Activated naive CD4-positive, alpha-beta T cell treated with anti-CD3 and anti-CD28 coated beads, Interleukin-2, amount 10 ng/mL, durations not matched to agents 7 days and 5 days (primary cell): ENCODE measurements at places on chromosomes 11 and 22.

DNA sequence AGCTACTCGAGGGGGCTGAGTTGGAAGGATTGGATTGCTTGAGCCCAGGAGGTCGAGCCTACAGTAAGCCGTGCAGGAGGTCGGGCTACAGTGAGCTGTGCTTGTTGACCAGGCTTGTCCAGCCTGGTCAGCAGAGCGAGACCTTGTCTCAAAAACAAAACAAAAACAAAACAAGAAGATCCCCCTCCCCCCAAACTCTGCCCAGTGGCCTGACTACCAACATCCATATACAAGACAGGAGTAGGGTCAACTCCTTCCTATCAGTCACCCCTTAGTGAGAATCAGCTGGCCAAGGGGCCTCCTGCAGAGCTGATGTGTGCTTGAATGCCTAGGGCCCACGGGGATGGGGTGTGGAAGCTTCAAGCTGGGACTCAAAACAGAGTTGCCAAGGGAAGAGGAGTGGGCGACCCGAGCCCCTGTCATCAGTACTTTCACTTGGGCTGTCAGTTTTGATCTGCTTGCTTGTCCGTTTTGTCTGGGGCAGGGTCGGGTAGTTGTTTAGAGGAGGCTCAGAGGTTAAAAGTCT is 942 bp upstream of the TSPAN18 start:
- no peak for DNase-seq

DNA sequence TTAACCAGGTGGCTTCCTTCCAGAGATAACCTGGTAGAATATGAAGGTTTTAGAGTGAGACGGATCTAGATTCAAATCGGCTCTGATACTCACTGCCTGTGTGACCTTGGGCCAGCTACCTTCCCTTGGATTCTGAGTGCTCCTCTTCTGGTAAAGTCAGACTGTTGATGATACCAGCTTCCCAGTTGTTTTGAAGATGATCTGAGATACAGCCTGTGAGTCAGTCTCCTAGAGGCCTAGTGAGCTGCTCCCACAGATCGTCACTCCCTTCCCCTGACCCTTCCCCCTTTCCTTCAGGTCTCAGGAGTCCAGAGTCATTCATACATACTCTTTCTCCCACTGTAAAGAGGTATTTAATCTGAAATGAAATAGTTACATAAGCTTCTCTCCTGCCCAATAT is 207.8 kb downstream of the GRIK4 start:
- no peak for DNase-seq

- DNase-seq: no peak
These were observed 1.4 kb downstream of the PRR14L start for GRCh38 chr22:31748490-31748889.

- DNase-seq: peak; percentile 31
These were observed 74.5 kb upstream of the PICALM start for GRCh38 chr11:86143087-86144030.

DNA sequence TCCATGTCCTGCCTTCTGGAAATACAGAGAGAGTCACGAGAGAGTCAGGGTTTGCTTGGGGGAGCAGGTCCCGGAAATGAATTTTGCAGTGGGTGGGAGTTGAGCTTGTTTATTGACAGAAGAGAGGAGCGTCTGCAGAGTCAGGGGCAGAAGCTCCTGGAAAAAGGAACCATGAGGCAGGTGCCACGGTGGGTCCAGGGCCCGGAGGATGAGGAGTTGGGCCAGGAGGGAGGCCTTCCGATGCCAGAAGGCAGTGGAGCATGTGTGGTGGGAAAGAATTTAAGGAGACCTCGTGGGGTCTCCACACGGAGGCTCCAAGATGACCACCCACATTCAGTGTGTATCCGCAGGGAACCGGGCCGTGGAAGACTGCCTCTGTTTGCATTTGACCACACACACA is 461.2 kb downstream of the BRD1 start:
- DNase-seq: no peak

- DNase-seq: no peak
These were observed 120.4 kb upstream of the TTC12 start for GRCh38 chr11:113193946-113194345.

GRCh38 chr11:72381584-72382090 is 52.7 kb downstream of the CLPB start:
- no peak for DNase-seq

GRCh38 chr11:1881442-1882264 is 10.0 kb downstream of the PRR33 start:
- peak; percentile 23 for DNase-seq

DNA sequence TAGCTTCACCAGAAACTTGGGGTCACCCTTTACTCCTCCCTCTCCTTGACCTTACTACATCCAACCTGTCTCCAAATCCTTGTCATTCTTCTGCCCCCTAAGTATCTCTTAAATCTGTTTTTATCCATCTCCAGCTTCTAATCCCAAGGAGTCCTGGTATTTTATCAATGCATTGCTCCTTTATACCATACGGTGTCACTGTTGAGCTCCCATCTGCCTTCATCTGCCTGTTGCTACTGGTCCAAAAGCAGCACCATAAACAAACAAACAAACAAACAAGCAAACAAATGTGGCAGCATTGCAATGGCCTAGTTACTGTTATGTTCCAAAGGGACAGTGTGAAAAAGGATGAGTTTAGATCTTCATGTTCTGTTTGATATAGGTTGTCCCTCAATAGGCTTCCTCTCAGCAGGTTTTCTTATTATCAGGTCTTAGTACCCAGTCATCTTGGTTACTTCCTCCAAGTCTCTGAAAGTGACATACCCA is 34.2 kb downstream of the DNHD1 start:
- DNase-seq: peak; percentile 37

- DNase-seq: no peak
These were observed 53.2 kb downstream of the MTMR3 start for GRCh38 chr22:29936186-29936585.

DNA sequence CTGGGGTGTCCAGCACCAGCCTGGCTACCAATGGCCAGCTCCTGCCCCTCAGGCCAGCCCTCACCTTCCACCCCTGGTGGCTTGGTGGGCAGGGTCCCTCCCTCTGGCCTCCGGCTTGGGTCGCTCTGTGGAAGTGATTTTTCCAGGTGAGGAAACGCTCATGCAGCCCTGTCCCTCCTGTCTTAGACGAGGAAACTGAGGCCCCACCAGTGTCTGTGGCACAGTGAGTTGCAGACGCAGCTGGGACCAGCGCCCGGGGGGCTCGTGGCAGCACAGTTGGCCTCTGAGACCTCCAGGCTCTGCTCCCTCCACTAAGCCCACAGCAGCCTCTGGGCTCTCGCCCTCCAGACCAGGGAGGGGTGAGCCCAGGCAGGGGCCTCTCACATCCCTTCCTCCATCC is 6.2 kb downstream of the B3GAT1 start:
- no peak for DNase-seq

DNA sequence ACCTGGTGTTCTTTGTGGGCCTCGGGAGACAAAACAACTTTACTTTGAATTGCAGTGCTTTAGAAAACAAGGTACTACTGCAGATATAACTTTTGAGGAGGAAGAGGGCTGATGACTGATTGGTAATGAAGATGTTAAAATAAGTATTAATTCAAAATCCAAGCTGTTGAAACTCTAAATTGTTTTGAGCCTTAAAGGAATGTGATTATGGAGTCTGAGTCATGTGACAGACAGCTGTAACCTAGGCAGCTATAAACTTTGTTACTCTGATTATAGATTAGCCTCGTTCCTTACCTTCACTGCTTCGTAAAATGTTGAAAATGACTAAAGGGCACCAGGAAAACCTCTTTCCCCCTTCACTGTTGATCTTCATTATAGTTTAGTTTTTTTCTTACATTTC is 43.4 kb downstream of the MS4A2 start:
- no peak for DNase-seq

DNA sequence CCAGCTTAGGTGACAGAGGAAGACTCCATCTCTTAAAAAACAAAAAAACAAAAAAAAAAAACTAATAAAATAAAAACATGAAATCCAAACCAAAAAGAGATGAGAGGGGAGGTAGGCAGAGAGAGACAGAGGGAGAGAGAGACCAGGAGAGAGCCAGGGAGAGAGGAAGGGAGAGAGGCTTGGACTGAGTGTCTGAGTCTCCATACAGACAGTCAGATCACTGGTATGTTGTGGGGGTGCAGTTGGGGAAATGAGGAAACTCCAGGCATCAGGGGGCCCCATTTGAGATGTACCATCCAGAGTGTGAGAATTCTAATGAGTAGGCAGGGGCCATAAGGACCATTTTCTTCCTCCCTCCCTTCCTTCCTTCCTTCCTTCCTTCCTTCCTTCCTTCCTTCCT is 53.1 kb upstream of the SEPTIN5 start:
- no peak for DNase-seq

GRCh38 chr11:107683807-107684206 is 28.0 kb downstream of the SLN start:
- DNase-seq: no peak

- DNase-seq: no peak
These were observed 4.5 kb upstream of the TP53I11 start for GRCh38 chr11:44955015-44955738.

DNA sequence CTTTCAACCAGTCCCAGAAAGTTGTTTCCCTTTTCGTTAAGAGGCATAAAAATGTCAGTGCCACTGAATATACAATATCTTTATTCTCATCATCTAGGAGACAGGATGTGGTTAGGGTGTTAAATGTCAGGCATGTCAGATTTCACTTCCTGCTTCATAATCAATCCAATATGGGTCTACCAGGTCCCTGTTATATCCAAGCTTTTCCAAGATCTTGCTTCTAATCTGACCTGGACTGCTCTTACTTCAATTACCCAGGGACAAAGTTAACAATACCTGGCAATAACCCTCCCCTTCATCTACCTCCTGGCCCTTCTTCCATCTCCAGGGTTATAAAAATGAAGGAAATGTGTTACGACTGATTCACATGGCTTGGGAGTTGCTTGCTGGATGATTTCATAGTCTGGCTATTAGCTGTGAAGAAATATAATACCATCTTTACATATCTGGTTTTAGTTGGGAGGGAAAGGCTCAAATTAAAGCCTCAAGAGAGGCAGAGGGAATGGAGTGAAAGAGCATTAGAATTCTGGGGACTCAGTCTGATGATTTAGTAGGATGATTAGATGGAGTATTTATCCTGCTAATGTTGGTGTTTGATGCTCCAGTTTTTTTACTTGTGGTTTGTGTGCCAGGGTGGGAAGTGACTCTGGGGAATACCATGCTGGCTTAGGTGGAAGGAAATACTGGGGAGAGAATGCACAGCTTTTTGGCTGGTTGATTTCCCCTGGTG is 534.3 kb downstream of the ETS1 start:
- no peak for DNase-seq

DNA sequence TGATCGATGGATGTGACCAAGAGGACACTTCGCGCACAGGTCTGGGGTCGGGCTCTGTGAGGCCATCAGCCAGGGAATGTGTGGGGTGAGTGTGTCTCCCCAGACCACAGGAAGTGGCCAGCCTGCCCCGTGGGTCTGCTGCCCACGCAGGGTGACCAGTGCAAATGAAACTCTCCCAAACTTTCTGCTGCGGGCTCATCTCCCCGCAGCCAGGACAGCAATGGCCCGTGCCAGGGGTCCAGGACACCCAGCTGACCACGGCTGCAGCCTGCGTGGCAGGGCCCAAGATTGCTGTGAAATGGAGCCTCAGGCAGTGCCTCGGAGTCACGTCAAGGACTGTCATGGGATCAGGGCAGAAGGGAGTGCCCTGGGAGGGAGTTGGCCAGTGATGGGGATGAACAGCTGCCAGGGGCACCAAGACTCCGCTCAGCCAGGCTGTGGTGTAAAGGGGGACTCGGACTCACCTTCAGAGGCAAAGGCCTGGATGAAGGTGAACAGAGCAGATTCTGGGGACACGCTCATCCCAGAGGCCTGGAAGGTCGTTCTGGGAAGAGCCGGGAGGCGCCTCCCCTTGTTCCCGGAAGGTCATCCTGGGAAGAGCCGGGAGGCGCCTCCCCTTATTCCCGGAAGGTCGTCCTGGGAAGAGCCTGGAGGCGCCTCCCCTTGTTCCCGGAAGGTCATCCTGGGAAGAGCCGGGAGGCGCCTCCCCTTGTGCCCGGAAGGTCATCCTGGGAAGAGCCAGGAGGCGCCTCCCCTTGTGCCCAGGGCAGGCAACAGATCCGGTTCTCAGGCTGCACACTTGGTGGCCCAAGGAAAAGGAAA is 252.6 kb downstream of the BRD1 start:
- DNase-seq: peak; percentile 17

GRCh38 chr22:17359501-17359900 is 9.8 kb upstream of the CECR2 start:
- no peak for DNase-seq

GRCh38 chr11:4578624-4579023 is 2.9 kb upstream of the OR52I2 start:
- no peak for DNase-seq

DNA sequence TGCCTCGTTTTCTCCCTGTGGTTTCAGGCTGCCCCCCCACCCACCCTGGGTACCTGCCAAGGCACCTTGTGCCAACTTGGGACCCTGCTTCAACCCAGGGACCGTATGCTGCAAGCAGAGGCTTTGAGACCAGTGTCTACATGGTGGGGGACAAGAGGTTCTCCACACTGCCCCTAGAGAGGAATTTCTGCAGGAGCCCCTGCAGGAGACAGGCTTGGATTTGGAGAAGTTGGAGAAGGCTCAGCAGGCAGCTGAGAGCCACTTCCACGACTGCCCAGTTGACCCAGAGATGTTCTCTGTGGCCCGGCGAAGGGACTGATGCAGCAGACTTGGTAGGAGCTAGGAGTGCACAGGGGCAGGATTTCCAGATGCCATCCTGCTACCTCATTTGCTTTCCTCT is 20.1 kb upstream of the NNMT start:
- DNase-seq: no peak

- no peak for DNase-seq
These were observed 1275.2 kb downstream of the TBC1D22A start for GRCh38 chr22:48037618-48038017.

DNA sequence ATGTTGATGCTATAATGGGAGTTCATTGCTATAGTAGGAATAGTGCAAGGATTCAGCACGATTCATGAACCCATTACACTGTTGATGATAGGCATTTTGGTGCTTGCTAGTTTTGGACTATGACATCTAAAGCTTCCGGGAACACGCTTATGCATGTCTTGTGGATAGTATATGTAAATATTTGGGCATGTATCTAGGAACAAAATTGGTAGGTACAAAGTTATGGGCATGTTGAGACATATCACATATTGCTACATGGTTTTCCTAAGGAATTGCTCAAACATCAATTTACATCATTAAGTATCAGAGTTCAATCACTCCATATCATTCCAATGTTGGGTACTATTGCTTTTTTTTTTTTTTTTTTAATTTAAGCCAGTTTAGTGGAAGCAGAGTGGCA is 1103.2 kb downstream of the TBC1D22A start:
- no peak for DNase-seq

DNA sequence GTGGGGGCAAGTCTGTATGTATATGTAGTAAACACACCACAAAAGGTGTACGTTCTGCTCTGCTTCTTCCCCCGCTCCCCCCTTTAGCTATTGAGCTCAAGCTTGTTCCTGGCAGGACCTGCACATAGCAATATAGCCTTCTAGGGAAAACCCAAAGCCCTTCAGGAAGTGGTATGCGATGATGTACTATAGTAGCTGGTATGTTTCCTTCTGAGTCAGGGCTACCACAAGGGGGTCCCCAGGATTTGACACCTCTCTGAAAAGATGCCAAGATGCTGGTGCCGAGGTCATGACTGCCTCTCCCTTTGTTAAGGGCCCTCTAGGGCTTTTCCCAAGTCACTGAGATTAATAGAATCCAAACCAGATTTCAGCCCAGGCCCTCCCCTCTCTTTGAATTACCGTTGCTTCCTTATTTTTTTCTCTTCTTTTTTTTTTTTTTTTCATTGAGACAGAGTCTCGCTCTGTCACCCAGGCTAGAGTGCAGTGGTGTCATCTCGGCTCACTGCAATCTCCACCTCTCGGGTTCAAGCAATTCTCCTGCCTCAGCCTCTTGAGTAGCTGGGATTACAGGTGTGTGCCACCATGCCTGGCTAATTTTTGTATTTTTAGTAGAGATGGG is 268.4 kb downstream of the ETS1 start:
- DNase-seq: peak; percentile 72
